ENCODE measurements at places on chromosomes 7 and 10.

- no peak for DNase-seq
These were observed 69.4 kb upstream of the PDLIM1 start for GRCh38 chr10:95360122-95360714.

GRCh38 chr10:63684257-63684936 lies 163.2 kb downstream of the REEP3 start:
- DNase-seq = no peak

GRCh38 chr10:30917789-30918188 lies 113.9 kb downstream of the ZNF438 start:
- no peak for DNase-seq

DNA sequence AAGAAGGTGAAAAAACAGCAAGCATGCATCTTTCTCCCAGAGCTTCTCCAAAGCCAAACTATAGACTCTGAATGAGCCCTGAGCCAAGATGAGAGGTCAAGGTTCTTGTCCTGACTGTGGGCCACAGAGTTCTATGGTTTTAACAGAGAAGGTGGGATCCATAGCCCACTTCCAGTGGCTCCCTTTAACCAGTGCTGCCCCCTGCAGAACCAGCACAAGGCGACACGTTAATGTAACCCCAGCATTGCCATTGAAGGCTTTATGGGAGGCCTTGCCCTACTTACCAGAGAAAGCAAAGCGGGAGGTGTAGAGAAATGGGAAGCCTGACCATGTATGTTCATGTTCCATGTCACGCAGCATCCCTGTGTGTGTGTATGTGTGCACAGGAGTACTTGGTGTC lies 243.6 kb downstream of the PRPF18 start:
- DNase-seq = no peak

GRCh38 chr7:7662527-7662926 lies 22.0 kb downstream of the UMAD1 start:
- no peak for DNase-seq

GRCh38 chr10:94524711-94525110 lies 20.9 kb upstream of the HELLS start:
- no peak for DNase-seq

DNA sequence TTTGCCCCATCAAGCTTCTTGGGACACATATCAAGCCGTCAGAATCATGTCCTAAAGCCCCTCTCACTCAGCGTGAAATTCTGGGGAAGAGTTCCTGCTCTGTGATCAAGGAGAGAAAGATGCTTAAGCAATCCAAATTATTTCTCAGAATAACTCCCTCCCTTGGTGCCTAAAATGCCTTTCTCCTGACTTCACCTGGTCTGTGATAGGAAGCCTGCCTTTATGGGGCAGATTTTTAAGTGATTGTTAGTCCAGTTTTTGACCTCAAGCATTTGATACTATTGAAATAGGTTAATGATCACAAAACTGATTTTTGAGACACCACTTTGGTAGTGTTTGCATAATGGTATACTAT lies 76.4 kb upstream of the MAGI2 start:
- DNase-seq = no peak

DNA sequence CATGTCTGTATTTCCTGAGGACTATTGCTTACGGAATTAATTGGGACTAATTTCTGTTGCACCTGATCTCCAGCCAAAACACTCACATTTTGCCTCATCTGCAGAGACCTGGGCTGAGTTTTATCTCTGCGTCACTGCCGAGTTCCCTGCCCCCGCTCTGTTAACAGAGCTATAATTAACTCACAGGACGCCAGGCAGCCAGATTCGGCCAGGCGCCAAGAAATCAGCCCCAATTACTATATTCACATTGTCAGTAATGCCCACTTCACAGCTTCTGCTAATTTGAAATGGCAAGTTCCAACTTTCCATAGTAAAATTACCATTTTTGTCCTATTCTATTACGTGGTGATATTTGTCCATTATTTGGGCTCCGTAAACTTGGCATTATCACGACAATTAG lies 130.5 kb downstream of the CUX1 start:
- no peak for DNase-seq

- no peak for DNase-seq
These were observed 287.7 kb downstream of the ABCA13 start for GRCh38 chr7:48458701-48459524.

- DNase-seq = no peak
These were observed 27.3 kb downstream of the FAM20C start for GRCh38 chr7:219581-220150.

GRCh38 chr10:60167050-60167449 lies 222.6 kb downstream of the ANK3 start:
- no peak for DNase-seq

- DNase-seq = no peak
These were observed 298.3 kb upstream of the ZMIZ1 start for GRCh38 chr10:78770167-78771090.

DNA sequence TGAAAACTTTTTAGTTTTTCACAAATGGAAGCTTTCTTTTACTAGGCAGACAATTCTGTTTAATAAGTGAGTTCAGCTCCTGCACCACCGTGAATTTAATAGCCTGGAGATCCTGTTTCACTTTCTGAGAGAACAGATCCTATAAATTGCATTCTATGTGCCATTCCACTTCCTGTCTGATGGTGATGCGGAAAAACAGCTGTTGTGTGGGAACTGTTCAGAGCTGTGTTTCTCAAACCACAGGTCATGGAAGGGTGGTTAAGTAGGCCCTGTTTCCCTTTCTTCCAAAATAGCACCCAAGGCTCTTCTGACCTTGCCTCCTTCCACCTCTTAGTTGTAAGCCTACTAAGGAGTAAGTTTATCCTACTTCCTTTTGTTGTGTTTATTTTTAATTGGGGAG lies 97.2 kb upstream of the DKK1 start:
- no peak for DNase-seq

DNA sequence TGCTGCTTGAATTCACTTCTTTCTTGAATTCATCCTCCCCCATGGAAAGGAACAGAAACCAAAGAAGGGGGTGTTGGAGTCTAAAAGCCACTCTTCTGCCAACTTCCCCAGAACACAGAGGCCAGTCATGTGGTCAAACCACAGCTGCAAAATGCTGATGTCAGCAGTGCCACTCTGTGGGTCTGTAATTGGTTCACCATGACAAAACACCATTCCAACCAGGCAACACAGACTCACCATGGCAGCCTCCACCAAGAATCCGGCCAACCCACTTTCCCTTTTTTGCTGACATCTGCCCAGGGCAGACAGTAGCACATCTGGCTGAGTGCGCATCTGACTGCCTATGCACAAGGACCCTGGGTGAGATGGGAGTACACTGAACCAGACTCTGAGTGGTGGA lies 16.8 kb downstream of the OSBPL3 start:
- DNase-seq = peak; percentile 30

DNA sequence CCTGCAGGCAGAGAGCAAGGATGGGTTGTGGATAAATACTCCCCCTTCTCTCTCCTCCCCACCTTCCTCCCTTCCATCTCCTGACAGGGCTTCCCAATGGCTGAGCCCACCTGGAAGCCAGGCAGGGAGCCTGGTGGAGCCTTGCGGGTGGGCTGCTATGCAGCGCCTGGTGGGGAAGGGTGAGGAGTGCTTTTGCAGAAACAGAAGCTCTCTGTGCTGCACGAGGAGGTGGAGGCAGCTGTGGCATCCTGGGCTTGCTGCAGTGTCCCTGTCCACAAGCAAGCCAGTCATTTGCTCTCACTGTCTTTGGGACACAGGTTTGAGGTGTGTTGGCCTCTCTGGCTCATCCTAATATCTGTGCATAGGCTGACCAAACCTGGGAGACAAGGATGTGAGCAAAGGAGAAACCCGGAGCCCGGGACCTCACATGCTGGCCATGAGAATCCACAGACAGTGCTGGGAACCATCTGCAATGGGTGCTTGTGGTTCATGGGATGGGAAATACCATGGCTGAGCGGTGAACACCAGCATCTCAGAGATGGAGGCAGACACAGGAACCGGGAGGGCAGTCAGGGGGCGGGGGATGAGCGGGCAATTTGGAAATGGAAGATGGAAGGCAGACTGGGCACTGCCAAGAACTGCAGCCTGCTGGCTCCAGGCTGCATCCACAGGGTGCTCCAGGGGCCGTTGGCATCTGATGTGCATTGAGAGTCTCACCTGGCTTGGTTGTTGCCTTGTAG lies 364.2 kb downstream of the GLRX3 start:
- no peak for DNase-seq

DNA sequence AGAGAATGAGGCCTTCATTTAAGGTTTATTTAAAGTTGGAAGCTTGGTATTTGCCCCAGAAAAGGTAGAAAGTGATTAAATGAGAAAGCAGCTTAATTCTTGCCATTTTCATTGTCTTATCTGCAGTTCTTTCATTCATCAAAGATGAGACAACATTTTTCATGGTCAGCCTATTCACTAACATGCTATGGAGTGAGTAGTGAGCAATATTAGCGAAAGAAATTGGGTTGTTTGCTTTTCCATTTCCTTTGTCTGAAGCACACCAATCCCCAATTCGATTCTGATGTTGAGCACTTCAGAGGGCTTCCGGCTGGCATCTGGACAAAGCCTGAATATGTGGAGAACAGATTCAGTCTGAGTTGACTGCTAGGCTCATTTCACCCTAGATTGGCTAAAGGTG lies 317.2 kb downstream of the BBS9 start:
- DNase-seq = no peak

GRCh38 chr10:51113007-51113406 lies 38.7 kb downstream of the PRKG1 start:
- no peak for DNase-seq

GRCh38 chr10:95784279-95784913 lies 28.4 kb downstream of the ENTPD1 start:
- DNase-seq = no peak

DNA sequence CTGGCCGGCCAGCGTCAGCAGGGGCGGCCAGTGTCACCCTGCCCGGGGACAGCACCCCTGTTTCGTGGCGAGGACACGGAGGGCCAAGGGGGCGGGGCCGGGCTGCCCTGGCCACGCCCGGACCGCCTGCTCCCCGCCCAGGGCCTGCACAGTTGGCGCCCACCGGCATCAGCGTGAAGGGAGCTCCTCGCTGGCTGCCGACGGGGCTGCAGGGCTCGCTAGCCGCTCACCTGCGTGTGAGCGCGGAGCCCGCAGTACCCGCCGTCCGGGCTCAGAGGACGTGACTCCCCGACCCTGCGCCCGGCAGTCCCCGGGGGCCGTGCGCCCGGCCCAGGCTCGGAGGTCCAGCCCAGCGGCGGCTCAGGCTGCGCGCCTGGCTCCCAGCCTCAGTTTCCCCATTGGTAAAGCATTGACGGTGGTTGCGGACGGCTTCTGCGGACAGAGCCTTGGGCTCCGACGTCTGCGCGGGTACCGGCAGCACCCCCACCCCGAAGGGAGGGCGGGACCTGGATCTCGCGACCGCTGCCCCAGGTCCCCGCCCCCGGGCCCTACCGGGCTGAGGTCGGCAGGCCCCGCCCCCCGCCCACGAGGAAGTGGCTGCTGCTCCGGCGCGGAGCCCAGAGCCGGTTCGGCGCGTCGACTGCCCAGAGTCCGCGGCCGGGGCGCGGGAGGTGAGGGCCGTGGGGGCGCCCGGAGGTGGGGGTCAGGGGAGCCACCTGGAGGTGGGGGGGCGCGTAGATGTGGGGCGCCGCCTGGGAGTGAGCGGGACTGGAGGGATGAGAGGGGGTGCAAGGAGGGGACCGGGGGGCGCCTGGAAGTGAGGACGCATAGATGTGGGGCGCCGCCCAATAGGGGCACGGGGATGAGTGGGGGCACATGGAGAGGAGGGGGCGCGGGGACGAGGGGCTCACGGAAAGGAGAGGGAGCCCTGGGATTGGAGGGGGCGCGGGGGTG lies at the start of gene ARPC1B:
Gene ARPC1B, plus strand, starts transcription at position 620 of the 954 bp plus-strand sequence. CDS start 10,985 bp downstream, outside the sequence.
- peak; percentile 89 for DNase-seq

DNA sequence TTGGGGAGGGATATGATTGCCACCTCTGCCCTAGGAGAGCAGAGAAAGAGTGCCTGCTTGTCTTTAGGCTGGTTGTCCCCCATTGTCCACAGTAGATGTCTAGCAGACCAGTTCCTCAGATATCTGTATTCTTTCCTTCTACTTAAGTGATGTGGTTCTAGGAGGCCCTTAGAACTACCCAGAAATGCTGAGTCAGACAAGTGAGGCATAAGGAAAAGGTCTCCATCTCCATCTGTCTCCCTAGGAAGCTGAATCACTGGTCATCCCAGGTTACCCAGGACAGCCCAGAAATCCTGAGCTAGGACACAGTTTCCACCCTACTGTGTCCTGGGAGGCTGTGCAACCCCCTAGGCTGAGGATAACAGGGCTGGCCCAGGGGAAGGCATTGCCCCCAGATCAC lies 93.4 kb upstream of the INHBA start:
- DNase-seq = no peak

DNA sequence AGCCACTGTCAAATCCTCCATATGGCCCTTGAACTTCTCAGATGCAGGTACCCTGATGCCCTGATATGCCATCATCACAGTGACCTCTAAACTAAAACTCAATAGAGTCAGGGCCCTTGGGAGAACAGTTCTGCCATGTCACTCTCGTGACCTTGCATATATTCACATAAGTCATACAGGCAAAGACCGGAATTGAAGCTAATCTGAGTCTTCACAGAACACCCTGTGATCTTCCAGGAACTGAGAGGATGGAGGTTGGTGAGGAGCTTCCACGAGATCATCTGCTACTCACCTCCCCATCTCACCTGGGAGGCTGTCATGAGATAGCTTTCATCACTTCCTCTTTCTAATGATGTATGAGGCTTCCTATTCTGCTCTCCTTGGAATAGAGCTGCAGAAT lies 228.7 kb upstream of the CCDC6 start:
- DNase-seq = no peak

GRCh38 chr10:133059571-133059970 lies 28.2 kb upstream of the ADGRA1 start:
- no peak for DNase-seq

DNA sequence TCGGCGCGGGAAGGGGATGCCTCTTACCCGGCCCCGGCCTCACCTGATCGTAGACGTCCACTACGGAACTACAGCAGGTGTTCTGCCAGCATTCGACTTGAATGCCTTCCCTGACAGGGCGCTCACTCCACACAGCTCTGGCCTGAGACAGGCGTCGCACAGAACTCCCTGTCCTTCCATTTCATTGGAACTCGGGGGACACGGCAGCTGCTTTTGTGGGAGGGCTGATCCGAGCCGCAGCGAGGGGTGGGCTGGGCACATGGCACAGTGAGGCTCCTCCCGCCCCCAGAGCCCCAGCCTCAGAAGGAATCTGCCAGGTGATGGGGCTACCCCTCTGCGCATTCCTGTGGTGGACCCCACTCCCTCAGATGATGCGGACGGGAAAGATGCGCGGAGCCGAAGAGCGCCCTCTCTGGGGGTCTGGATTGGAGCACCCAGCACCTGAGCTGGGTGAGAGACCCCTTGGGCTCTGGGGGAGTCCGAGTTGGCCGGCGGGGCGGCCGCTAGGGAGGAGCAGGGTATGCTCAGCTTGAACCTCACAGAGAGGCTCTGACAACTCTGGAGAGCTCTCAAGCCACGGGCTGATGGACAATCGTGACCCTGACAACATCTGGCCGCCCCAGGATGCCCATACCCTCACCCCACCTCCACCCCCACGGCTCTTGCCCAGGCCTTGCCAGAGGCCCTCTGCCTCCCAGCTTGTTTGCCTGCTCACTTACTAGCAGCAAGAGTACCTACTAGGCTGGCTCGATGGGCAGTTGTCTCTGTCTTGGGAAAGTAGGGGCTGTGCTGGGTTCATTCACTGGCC lies 36.6 kb downstream of the RASGEF1A start:
- no peak for DNase-seq

All from stimulated activated CD4-positive, alpha-beta T cell treated with anti-CD3 and anti-CD28 coated beads, Interleukin-2, amount 100 ng/mL, for 24 hours (primary cell).